ENCODE measurements at places on chromosomes 12 and 14.

DNA sequence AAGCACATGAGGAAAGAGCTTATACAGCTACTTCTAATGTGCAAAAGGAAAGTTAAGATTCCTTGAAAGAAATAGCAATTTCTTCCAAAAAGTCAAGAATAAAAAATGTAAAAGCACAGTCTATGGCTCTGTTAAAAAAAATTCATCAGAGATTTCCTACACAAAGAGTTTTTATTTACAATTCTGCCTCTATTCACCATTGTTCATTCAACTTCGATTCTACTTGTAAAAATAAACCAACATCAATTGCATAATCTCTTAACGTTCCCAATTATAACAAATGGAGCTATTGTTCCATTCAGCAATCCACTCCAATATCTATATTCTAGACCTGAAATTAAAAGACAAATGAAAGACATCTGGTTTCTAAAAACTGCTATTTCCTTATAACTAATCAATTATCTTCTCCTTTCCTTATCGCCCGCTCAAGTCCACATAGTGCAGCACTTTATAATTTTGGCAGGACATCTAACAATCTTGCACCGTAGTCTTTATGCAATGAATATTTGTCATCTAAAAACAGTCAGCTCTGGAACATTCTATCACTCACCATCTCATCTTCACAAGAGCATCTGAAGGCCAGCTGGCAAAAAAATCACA, 6.2 kb downstream of the EIF2S3B start:
- DNase-seq: no peak

- no peak for DNase-seq
These were observed 205.1 kb upstream of the TBX3 start for GRCh38 chr12:114888928-114889584.

- no peak for DNase-seq
These were observed 178.9 kb upstream of the MGAT4C start for GRCh38 chr12:86435053-86435452.

DNA sequence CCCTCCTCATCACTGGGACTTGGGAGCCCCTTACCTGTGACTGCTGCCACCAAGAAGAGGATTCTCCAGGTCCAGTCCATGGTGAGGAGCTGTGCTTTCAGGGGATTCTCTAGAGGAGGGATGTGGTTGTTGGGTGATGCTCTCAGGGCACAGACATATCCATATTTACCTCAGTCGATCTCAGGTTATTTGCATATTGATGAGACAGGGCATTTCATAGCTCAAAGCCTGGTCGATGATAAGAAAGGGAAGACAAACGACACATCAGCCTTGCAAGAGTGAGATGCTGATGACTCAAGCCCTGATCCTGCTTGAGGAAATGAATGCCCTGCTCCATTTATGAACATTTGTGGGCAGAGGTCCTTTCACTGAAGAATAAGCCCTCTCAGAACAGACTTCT, 981.0 kb downstream of the TMEM121 start:
- DNase-seq: no peak

GRCh38 chr14:104976198-104977007, 1.8 kb downstream of the AHNAK2 start:
- DNase-seq: peak; percentile 92
